NCI-H1092 treated with DMSO at 0.1 percent for 48 hours (cell line): ENCODE measurements at places on chromosomes 12 and 14.

DNA sequence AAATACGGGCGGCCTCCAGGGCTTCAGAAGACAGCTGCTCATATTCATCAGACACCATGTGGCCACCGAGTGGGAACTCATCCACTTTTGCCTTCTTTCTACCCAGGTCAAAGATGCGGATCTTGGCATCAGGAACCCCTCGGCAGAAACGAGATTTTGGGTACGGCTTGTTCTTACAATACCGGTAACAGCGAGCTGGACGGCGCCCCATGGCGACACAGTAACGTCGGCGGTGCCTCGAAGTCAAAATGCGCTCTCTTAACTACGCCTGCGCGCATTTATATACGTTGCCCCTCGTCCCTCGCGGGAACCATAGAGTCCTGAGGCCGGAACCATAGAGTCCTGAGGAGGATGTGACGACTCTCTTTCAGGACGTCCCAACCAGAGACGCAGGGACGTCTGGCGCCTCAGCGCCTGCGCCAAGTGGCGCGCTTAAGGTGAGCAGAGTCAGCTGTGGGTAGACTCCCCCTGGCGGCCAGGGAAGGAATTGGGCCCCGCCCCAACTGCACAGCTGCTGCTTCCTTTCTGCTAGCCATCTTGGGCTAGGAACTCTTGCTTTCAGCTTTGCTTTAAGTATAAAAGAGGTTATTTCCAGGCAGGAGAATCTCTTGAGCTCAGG is at the start of gene RPL10L:
Gene RPL10L, minus strand, starts transcription at position 256 of the 619 bp plus-strand sequence. Its CDS starts 45 bp downstream, at position 211.
- no peak for DNase-seq

DNA sequence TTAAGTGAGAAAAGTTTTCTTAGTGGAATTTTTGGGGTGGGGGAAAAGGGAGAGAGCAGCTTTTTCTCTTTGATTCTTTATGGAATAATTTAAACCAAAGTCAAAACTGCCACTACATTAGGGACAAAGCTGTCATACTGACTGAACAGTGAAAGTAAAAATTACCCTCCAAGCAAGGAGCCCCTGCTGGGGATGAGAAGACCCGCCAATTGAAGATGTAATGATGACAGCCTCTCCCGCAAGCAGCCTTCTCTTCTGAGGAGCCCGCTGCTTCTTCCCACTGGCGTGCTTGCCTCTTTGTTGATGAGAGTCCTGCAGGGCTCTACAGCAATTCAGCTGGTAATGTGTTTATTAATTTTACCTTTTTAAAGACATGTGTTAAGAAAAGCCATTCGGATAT is 151.0 kb downstream of the EFCAB11 start:
- no peak for DNase-seq

GRCh38 chr12:27191531-27191930 is 52.6 kb upstream of the STK38L start:
- no peak for DNase-seq

- no peak for DNase-seq
Observed at GRCh38 chr12:5102261-5102789, 58.6 kb downstream of the KCNA5 start.

GRCh38 chr14:97005934-97006333 is 208.8 kb downstream of the VRK1 start:
- DNase-seq, result no peak

GRCh38 chr12:49028666-49029275 is 10.2 kb upstream of the PRKAG1 start:
- no peak for DNase-seq

- no peak for DNase-seq
Observed at GRCh38 chr14:83992857-83993256, 1537.1 kb upstream of the FLRT2 start.

DNA sequence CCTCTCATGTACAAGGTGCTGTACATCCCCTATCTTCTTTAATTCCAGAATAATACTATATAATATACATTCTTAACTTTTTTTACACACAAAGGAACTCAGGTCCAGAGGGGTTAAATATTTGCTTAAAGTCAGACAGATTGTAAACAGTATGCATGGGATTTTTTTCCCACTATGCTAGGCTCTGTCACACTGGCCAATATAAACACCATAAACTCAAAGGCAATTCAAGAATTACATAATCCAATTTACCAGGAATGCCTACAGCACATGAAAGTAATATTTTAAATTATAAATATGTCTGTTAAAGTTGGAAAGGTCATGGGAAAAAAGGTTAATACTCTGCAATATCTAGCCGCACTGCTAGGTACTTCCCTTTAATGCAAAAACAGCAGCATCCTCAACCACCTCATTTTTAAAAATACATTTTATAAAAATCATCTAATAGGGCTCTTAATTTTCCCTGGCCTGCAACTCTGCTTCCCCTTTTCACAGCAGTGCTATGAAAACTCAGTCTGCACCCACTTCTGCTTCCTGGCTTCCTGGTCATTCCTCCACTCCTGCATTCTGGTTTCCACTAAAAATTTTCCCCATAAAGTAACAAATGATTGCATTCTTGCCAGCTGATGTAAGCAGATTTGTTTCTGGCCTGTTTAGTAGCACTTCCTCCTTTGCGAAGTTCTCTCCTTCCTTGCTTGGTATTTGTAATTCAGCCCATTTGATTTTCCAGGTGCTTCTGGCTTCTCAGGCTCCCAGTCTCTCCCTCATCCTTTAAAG is 128.1 kb downstream of the ITPR2 start:
- no peak for DNase-seq

DNA sequence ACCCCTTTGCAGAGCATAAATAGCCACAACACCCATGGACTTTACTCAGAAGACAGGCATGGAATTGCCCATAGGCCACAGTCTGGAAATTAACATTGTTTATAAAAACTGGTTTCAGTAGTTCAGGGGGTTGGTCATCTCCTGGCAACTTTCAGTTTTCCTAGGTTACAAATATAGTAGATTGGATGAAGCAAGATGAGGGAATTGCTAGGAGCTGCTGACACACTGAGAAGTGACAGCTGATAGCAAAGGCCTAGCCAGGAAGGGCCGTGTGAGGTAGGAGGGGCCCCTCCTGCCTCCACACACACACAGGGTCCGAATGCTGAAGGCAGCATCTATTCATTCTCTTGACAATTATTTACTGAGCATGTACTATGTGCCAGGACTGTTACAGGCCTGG is 8.3 kb downstream of the GALNT16 start:
- DNase-seq, result no peak

GRCh38 chr12:104534162-104534856 is 77.6 kb downstream of the CHST11 start:
- DNase-seq, result no peak

DNA sequence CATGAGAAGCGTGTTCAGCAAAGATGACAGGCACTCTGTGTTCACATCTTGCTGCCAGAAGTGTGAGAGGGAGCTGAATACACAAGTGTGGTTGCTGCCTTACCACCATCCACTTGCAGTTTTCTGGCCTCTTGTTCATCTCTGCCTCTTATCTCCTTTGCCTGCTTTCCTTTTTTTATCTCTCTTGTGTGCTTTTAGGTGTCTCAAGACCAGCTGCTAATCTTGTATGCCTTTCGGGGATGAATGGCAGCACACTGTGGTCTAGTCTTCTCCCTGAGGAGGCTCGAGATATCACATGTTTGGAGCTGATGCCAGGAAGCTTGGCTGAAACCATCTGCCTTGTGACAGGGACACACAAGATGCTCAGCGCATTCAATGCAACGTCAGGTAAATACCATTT is 17.2 kb downstream of the FAM234B start:
- DNase-seq, result no peak

- no peak for DNase-seq
Observed at GRCh38 chr14:33834466-33835260, 116.2 kb downstream of the EGLN3 start.

GRCh38 chr12:52341066-52341580 is 19.9 kb upstream of the KRT83 start:
- no peak for DNase-seq

GRCh38 chr12:20527417-20528163 is 159.3 kb downstream of the PDE3A start:
- no peak for DNase-seq

DNA sequence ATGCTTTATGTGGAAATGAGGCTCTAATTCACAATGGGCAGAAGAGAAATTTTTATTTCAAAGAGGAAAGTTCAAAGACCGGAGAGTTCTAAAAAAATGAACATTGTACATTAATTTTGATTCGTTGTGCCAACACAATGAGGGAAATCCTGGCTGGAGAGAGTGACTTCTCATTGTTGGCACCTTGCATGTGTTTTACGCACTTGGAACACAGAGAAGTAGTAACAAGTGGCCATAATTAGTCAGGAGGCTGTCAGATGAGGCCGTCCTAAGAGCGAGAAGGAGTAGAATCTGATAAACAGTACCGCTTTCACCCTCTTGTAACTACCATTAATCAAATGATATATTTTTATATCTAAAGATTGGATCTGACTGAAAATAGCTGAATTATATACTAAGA is 6.9 kb downstream of the LMO3 start:
- DNase-seq, result peak; percentile 62

GRCh38 chr12:100778967-100779590 is 15.5 kb upstream of the ANO4 start:
- DNase-seq, result no peak

GRCh38 chr12:67355428-67356379 is 86.5 kb downstream of the CAND1 start:
- peak; percentile 81 for DNase-seq

DNA sequence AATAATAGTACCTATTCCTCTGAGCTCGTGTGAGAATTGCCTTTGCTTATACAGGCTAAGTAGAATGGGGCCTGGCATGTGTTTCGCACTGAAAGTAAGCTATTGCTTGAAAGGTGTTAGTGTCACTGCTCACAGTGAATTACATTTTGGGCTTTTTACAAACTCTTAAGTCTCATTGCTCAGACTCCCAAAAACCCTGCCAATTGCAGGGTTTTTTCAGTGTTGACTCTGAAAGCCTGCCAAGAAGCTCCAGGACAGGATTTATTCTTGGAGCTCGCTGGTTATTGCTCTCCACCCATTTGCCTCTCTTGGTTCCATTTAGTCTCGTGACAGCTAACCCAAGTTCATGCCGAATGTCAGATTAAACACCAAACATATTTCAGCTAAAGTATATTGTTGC is 39.8 kb downstream of the NOPCHAP1 start:
- DNase-seq, result peak; percentile 90

DNA sequence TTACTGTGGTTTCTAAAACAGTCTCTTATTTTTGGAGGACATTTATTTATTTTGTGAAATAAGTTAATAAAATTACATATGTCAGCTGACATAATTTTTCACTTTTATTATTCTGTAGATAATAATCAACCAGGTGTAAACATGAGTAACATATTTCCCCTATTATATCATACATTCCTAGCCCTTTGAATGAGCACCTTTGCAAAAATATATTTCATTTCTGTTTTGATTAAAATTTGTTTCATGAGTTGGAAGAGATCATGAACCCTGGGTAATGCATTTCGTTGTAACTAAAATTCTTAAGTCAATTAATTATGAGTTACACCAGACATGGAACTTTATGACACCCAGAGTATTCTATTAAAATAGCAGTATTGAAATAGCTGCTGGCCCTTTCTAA is 56.3 kb downstream of the SLC16A7 start:
- no peak for DNase-seq

GRCh38 chr12:26661399-26661798 is 171.6 kb downstream of the ITPR2 start:
- no peak for DNase-seq

DNA sequence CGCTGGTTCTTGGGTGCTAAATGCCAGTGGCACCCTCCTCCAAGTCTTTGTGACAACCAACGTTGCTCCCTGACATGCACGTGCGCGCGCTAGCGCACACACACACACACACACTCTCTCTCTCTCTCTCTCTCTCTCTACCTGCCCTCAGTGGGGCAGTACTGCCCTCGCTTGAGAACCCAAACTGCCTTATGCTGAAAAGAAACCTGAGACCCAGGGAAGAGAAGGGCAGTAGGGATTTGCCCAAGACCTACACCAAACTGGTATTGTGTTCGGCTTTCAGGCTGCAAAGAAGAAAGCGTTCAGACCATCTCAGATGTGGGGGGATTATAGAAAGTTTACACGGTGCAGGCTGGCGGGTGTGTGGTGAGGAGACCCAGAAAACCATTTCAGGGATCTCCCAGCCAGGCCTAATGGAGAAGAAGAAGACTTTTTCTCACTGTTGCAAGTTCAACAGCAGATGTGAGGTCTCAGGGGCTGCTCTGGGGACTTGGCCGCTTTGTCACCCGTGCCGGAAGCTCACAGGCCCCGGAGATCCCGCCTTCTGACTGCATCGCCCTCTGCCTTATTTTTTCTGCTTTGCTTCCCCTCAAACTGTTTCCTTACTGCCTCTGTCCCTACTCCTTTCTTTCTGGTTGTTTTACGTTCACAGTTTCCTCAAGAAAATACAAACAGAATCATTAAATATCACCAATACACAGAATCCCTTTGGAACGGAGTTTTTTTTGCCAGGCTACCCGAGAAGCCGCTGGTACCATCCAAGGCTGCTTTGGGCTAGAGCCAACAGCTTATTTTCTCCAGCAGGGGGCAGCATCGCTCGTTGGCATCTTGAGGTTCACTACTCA is 82.4 kb downstream of the PPM1A start:
- peak; percentile 99 for DNase-seq

GRCh38 chr12:105106621-105107020 is 910 bp upstream of the WASHC4 start:
- DNase-seq, result no peak

GRCh38 chr12:6771091-6771495 is 1.2 kb upstream of the LAG3 start:
- no peak for DNase-seq

DNA sequence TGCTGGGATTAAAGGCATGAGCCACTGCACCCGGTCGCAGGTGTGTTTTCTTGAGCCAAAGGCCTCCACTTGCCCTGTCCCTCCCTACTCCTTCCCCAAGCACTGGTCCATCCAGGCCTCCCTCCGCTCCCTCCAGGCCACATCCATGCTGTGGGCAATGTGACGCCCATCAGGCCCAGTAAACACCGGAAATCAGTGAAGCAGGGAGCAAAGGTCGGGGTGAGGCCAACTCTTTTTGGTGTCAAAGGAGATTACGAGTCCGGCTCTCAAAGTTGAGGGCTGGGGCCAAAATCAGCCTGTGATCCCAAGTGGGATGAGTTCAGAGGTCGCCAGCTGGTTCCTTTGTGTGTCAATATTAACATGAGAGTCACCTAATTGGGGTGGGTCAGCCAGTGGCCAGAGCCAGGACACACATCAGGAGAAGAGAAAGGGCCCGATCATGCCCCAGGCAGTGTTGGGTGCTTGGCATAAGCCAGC is 195.7 kb downstream of the RBM19 start:
- no peak for DNase-seq
